Fibroblast of skin of left biceps (primary cell): ENCODE measurements at places on chromosomes 12 and 14.

DNA sequence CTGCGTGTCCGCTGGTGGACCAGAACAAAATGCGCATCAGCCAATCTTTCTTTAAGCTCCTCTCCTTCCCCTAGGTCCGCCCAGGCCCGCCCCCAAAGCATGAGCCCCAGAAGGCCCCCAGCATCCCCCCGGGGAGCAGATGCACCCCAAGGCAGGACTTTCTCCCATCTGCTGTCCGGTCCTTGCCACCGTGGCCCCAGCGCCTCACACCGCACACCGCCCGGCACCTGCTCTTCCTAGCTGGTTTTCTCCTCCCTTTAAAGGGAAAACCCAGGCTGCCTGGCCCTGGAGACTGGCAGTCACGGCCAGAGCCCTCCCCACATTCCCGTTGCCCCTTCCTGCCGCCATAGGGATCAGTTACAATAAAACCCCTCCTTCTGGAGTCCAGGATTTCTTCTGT, 30.2 kb downstream of the RIMBP2 start:
- DNase-seq = no peak

DNA sequence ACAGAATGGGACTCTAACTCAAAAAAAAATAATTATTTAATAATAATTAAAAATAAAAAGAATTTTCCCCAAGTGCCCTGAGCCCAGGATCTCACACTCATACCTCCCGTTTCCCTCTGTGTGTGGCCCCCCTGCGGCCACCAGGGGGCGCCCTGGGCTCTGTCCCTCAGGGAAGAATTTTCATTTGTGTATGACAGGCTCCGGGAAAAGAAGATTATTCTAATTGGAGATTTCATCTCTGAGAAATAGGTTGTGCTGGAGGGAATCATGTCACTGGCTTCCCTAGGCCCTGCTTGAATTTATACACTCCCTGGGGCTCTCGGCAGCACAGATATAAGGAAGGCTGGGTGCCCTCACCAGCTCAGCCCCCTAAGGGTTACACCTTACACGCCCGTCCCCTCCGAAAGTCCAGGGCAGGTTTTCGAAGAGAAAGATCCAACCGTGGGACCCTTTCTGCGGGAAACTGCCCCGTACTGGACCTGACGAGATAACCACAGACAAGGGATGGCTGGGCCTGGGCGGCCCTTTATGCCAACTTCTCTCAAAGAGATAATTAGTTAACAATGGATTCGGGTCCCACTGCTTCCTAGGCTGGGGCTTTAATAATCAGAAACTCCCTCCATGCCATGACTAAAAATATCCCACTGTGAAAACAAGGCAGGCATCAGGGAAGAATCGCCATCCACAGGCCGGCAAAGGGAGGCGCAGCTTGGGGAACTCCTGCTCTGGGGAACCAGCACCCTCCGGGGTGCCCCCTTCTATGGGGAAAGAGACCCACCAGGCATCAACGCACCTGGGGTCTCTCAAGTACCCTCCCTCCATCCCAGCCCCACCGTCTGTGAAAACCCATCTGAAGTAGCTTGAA, 80.7 kb downstream of the KDM2B start:
- peak; percentile 27 for DNase-seq

DNA sequence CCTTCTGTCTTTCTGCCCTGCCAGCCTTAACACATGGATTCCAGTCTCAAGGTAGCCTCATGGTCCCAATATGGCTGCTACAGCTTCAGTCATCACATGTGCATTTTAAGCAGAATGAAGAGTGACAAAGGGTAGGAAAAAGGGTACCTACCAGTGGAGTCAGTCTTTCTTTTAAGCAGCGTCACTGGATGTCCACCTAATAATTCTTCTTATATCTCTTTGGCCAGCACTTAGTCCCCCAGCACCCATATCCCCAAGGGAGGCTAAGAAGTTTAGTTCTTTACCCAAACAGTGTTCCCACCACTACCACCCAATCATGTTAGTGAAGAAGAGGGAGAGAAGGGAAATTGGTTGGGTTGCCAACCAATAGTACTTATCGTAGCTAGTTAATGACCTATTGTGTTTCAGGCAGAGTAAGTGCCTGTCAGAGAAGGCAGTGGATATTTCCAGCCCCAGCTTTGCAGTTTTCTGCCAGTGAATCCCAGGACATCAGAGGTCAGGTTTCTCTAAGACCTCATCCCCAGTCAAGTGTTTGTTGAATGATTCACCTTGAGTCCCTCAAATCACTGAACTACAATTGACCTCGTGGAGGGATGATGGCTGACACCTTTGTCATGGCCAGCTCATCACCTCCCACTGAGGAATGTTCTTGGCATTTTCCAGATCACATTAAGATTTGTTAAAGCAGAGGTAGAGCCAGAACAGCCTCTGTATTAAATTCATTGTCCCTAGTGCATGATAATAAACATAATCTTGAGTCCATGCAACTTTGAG, 250.9 kb upstream of the CRY1 start:
- no peak for DNase-seq

DNA sequence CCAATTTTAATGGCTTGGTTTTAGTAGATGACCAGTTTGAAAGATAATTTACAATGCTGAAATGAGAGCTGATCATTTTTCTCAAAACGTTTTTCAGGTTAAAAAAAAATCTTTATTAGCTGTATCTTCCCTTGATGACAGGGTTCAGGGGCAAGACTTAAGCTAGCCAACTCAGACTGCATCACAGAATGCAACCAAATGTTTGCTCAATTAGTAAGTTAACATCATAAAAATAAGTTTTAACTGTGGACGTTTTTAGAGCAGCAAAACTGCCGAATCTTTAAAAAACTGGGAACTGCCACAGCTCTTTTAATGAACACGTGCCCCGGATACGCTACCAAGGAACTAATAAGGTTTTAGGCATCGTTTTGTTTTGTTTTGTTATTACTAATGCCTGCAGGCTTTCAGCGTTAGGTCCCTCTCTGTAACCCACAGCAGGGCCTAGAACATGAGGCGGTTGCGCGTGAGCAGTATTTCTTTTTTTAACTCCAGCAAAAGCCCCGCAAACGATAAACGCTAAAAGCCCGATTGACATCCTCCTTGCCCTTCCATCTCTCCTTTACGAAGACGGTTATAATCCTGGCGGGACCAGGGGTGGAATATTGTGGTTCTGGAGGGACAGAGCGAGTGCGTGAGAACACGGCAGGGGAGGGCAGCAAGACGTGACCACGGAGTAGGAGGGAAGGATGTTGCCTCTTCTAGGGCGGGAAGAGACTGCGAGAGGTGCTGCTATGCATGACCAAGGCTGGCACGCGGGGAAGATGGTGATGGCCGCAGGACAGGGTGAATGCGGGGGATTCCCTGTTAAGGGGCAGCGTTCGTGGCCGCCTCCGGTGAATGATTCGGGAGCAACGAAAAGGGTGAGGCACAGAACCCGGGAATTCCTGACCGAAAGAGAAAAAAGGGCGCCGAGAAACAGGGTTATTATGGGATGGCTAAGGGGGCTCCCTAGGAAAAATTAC, 652 bp downstream of the SUPT16H start:
- no peak for DNase-seq

DNA sequence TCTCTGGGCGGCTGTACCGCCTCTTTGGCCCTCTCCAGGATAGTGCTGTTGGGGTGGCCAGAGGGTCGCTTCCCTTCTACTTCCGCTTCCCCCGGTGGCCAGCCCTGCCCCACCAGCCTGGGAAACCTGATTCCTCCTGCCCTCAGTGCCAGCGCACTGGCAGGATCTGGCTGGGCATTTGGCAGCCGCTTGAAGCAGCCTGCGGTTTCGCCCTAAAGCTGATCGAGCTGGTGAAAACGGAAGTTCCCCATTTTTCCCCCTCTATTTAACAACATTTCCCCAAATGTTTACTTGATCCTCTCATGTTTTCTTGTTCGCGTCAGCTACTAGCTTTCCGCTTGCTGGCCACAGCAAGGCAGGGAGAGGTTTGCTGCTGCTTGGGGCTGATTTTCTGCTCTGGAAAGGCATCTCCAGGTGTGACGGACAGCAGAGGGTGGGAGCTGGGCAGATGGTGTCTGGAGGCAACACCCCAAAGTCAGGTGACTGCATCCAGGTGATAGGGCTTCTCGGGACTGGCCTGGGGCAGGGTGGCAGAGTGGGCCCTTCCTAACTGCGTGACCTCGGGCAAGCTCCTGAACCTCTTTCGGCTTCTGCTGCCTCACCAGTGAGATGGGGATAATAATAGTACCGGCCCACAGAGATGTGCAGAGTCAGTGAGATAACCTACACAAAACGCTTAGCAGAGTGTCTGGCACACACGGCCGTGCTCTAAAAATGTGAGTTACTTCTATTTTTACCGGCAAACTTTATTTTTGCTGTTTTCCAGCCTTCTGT, 53.1 kb downstream of the TSPAN9 start:
- DNase-seq = no peak

- no peak for DNase-seq
Measured at GRCh38 chr12:122322501-122322900, 56.2 kb upstream of the VPS33A start.

- no peak for DNase-seq
Measured at GRCh38 chr12:38389614-38390013, 73.0 kb downstream of the ALG10B start.

DNA sequence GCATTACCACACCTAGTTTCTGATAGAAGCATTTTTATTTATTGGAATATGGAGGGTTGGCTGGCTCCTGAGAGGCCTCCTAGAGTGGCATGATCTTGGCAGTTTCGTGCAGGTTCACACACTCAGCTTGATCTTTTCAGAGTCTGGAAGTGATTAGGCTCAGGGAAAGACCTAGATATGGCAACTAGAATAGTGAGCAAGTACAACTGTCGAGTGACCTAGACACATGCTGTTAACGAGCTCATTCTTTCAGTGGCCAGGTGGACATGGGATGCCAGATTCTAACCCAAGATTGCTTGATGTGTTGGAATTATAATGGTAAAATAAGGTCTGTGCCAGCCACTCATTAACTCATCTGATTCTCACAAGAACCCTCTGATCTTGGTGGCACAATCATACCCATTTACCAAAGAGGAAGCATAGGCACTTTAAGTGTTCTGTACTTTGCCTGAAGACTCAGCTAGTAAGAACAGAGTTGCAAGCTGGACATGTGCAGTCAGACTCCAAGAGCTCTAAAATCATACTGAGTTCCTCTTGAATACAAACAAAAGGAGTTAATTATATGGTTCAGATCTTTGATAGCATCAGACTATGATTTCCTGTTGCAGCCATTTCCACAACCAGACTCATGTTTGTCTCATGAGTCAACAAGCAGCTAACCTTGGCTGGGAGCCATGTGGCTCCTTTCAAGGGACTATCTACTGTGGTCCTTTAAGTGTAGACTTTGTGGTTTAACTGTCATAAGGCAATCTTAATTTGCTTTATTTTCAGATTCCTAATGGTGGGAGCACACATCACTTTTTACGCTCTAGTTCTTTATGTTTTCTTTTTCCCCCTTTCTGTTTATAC, 144.2 kb downstream of the PLEKHA5 start:
- peak; percentile 97 for DNase-seq

- DNase-seq = no peak
Measured at GRCh38 chr14:34715127-34715863, 902 bp upstream of the CFL2 start.

- no peak for DNase-seq
Measured at GRCh38 chr14:86166541-86166940, 636.6 kb downstream of the FLRT2 start.

DNA sequence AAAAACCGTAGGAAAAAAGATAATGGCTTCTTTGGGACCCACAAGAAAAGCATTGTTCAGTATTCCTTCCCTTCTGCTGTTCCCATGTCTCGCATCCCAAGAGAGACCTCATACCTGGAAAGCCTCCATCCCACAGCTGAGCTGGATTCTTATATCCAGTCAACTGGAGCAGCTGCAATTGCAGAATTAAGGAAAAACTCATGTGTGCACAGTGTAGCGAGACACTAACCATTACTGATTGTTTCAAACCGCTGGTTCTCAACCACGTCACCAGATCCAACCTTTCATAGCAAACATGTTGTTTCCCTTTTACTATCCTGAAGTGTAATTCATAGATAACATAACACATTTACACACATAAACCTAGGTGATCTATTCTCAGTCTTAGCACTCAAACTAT, 5.5 kb upstream of the RNASE10 start:
- no peak for DNase-seq

- DNase-seq = no peak
Measured at GRCh38 chr14:89292579-89293313, 124.3 kb downstream of the FOXN3 start.

- DNase-seq = no peak
Measured at GRCh38 chr14:79405512-79405910, 805.8 kb downstream of the DIO2 start.

DNA sequence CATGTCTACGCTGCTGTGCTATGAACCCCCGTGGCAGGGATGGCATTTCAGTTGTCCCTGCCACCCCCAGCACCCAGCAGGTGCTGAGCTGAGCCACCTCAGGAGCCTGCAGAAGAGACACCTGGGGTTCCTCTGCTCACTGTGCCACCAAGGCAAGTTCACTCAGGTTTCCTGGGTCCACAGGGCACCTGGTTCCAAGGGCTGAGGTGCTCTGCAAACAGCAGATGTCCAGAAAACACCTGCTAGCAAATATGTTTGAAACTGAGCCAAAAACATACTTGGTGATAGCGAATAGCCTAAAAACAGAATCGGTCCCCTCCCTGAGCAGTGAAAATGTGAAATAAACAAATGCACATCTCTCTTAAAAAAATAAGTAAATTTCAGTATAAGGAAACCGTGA, 35.6 kb upstream of the GPR68 start:
- no peak for DNase-seq

GRCh38 chr14:63209160-63209559, 4.9 kb downstream of the RHOJ start:
- DNase-seq = no peak

- no peak for DNase-seq
Measured at GRCh38 chr12:62655666-62656151, 189.1 kb downstream of the MON2 start.

DNA sequence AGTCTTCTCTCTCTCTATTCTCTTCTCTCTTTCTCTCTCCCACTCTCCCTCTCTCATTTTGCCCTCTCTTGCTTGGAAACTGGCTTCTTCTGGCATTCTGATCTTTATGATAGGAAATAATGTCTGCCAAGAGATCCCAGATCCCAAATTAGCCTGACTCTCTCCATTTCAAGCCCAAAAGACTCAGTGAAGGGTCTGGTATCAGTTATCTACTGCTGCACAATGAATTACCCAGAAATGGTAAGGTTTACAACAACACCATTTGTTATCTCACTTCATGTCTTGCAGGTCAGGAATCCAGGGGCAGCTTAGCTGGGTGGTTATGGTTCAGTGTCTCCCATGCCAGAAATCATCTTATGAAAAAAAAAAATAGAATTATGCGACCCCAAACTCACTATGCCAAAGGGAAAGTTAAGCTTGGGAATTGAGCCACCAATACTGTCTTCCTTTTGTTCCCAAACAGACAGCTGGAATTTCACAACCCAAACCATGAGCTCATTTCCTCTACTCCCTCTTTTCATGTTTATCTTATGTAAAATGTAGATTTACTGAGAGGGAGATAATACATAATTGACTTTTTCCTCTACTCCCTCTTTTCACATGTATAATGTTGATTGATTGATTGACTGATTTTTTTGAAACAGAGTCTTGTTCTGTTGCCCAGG, 67.8 kb upstream of the FICD start:
- no peak for DNase-seq

GRCh38 chr14:20569066-20569465, 8.2 kb upstream of the RNASE9 start:
- DNase-seq = no peak

GRCh38 chr12:103529306-103529705, 33.5 kb upstream of the C12orf42 start:
- DNase-seq = no peak
